Myocyte (in vitro differentiated cells): ENCODE measurements at places on chromosomes 4 and X.
A peak's percentile ranks its signal among the peaks of the same experiment; 100 is the strongest.

DNA sequence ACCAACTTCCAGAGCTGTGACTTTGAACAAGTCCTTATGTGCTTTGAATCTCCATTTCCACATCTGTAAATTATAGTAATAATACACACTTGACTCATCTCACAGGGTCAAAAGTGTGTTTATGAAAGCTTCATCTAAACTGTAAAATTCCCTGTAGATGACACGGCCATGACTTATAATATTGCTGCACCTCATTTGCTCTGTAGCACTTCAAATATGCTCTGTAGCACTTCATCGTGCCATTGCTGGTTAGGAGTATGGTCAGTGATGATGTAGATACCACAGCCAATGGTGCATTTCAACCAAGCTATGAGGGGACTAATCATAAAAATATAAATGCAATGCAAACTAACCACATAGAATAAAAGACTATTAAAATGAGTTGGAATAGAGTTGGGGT lies 318.6 kb downstream of the ANK2 start:
- DNase-seq, result no peak

DNA sequence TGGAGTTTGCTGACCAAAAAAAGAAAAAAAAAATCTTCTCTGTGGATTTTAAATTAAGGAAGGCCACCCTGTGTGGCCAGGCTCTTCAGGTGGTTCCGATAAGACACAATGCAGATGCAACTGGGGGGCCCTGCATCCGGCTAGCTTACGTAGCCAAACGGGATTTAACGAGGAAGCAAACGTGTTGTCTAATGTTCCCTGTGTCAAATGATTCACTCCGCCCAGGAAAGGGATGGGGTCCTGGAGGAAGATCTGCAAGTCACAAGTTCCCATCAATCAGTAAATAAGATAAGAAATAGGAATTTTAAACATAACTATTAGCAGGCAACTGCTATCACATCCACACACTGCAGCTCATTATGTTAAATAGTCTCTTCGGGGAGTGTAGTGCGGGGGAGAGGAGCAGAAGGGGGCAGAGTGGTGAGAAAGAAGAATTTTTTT lies 216.4 kb upstream of the GYPA start:
- no peak for DNase-seq

DNA sequence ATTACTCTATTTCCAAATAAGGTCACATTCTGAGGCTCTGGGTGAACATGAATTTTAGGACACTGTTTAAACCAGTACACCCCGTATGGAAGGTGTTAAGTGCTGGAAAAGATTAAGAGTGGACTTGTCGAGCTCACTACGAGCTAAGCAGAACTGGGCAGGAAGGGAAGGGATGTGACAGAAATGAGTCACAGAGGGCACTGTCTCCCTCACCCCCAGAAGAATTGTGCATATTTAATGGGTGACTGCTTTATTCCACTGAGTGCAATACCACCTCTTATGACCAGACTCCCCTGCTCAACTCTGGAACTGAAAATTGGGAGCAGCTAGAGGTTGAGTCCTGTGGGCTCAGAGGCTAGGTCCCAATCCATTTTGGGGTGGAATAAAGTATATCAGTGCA lies 187.4 kb upstream of the RPS6KA3 start:
- DNase-seq, result no peak

DNA sequence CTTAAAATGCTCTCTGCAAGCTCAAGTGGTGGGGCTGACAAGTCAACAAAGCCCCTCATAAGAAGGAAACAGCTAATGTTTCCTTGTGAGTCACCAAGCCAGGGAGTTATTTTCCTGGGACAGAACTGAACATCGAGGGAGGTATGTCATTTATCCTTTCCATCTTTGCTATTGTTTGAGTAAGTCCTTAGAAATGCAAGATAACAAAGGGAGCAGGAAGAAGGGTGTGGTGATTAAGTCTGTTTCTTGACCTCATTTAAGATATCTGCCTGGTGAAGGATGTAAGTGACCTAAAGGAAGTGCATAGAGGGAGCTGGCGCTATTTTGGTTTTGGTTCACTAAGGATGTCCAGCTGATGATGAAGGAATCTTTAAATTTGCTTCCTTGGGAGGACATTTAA lies 39.9 kb downstream of the ATG4A start:
- DNase-seq, result no peak

GRCh38 chrX:45329217-45329616 lies 128.5 kb upstream of the DIPK2B start:
- peak; percentile 26 for DNase-seq

GRCh38 chr4:133385161-133385954 lies 236.3 kb downstream of the PCDH10 start:
- DNase-seq, result peak; percentile 35

GRCh38 chr4:109156356-109156755 lies 146.1 kb downstream of the COL25A1 start:
- no peak for DNase-seq

GRCh38 chr4:40223343-40223742 lies 26.5 kb downstream of the RHOH start:
- DNase-seq, result no peak

DNA sequence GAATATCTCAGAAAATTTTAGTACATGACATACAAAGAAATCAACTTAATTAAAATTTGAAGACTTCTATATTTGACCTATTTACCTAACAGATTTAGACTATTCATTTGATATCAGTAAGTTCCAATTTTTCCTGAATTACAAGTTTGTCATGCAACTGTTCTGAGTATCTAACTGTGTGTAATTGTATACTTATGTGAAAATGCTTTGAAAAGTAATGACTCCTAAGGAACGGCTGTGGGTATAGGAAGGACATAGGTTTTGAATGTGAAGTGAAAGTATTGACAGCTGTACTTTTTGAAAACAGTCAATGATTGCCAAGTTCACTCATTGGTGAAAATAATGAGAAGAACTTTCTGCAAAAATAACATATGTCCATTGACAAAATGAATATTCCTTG lies 2.9 kb downstream of the GRIA2 start:
- DNase-seq, result no peak

DNA sequence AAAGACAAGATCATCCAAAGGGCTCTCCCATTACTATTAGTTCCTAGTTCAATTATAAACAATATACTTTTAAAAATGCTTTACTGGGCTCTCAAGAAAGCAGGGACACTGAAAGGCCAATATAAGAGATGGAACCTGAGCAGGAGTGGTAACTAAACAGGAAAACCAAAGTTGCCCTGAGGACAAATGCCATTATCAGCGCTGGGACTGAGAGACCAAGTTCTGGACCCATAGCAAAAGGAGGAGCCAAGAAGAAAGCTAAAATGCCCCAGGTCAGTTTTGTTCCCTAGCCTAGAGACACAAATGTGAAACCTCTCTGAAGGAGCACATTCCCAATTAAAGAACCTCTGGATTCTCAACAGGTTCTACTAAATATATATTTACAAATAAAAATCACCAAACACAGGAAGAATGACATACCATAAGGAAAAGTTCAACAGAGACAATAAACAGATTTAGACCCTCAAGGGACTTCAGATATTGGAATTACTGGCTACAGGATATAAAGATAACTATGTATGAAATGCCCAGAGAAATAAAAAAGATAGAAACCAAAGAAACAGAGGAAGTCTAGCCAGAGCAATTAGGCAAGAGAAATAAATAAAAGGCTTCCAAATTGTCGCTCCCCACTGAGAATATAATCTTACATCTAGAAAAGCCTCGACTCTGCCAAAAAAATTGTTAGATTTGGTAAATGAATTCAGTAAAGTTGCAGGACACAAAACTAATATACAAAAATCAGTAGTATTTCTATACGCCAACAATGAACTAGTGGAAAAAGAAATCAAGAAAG lies 67.1 kb downstream of the KLHL8 start:
- no peak for DNase-seq

GRCh38 chr4:110675426-110675825 lies 52.5 kb upstream of the PITX2 start:
- no peak for DNase-seq

- no peak for DNase-seq
Observed at GRCh38 chr4:100428051-100428450, 89.8 kb downstream of the EMCN start.

DNA sequence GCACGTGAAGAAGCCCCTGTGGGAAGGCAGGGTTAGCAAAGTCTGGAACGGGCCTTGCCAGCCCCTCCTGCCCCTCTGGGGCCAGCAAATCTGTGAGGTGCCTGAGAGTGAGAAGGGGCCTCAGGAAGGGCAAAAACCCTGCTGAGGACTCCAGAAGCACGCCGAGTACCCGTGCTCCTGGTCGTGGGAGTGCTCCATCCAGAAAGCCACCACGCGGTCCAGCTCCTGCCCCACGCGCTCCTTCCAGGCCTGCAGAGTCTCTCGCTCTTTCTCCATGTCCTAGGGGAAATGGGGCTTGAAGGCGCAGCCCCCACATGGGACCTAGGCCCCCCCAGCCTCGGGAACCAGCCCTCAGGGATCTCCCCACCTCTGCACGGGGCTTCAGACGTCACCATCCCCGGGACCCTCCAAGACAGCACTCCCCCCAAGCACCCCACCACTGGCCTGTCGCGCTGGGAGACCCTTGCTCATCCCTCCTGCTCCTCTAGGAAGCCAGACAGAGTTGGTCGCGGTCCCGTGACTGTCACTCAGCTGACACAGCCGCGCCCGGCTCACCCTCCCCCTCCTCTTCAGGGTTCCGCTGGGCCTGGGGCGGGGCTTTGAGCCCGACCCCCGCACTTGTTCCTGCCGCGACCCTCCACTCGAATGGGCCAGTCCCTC lies at the start of gene RENBP:
RENBP (minus strand) TSS at position 504 of the 660 bp plus-strand sequence; CDS start at position 471, 33 bp downstream.
- DNase-seq, result no peak

GRCh38 chr4:23887989-23888388 lies 1.9 kb downstream of the PPARGC1A start:
- peak; percentile 24 for DNase-seq

DNA sequence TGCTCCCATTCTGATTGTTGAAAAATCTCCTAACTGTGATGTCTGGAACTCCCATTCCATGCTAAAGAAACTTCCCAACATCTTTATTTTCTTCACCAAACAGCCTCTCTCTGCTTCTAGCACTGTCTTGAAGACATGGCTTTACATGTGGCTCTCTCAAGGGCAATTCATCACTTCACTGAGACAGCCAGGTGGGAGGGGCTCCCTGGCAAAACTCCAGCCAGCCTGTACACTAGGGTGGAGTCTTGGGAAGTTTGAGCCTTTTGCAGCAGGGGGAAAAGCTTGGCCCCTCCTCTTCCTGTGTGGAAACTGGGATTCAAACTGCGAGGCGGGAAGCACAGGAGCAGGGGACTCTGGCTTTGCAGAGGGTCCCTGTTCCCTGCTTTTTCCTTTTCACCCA lies 130.5 kb upstream of the TTC29 start:
- no peak for DNase-seq

- no peak for DNase-seq
Observed at GRCh38 chrX:41522671-41523070, 75.5 kb downstream of the NYX start.

DNA sequence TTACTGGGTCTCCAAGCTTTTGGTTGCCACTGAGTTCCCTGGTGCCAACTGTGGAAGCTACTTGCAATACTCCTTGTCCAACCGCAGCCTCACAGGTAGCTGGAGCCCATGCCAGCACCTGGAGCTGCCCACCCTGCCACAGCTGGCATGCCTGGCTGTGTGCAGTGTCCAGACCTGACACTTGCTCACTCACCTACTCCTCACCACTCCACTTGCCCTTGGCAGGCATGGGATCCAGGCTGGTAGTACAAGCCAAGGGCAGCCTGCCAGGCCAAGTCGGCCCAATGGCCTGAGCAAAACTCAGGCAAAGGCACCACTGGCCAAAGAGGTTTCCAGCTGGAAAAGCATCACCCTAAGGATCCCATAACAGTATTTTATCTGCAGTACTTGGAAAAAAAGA lies 246.3 kb downstream of the PDGFC start:
- DNase-seq, result no peak

DNA sequence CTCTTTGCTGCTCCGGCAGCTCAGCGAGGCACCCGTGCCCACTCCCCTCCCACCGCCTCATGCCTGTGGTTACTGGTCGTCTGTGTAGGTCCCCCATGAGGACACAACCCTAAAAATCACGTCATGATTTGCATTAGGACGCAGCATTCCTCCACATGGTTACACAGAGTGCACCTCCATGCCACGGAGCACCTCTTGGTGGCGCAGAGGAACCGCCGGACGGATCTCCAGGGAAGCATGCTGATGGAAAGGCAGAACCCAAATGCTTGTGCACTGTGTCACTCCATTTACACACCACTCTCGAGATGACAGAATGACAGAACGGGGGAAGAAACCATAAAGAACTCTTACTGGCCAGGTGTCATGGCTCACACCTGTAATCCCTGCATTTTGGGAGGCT lies 22.4 kb downstream of the FAM53A start:
- no peak for DNase-seq

DNA sequence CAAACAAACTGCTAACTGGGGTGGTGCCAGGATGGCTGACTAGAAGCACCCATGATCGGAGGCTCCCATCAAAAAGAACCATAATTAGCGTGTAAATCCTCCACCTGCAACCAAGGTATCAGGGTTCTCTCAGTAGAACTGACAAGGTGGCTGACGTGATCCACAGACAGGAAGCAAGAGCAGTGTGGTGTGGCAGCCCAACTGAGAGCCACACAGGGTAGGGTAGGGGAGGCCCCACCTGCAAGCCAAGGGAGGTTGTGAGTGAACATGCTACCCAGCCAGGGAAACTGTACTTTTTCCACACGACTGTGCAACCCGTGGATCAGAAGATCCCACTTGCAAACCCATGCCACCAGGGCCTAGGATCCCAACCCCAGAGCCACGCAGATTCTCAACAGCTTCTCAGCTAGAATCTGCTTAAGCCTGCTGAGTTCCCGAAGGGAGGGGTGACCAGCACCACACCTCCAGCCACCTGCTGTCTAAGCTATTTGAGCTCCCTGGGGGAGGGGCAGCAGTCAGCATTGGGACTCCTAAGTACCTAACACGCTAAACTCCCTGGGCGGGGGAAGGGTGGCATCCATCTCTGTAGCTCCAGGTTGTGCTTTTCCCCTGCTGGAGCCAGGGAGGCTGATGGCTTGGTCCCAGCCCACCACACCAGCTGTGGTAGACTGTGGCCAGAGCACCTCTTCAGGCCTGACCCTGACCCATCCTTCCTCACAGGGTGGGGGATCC lies 425.1 kb downstream of the GPM6A start:
- no peak for DNase-seq

DNA sequence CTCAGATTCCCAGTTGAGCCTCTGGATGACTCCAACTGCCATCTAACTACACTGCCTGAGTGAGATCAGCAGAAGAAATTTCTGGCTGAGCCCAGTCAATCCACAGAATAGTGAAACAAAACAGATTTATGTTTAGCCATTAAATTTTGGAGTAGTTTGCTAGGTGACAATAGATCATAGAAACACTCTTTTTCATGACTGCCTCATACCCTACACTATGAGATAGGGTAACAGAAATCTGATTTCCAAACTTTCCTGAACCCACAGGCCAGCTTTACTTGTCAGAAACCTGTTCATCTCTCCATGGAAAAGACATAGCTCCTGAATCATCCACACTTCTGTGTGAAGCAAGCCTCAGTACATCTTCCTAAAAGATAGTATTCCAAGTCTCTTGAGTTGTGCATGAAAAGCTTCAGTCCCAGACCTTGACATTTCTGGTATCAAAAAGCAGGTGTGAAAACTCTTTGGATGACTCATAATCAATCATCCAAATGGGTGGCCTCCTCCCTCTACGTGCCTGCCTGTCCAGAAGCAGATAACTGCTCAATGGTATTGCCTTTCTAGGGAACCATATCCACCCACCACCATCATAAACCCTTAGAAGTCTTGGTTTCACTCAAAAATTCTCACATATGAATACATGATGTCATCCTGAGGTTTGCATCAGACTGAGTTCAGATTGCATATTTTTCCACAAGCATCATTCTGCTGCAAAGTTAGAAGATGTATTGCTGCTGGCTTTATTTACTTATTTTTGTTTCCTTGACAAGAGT lies 47.5 kb upstream of the RAP2C start:
- DNase-seq, result no peak
